ENCODE measurements at places on chromosomes 16 and 17.

DNA sequence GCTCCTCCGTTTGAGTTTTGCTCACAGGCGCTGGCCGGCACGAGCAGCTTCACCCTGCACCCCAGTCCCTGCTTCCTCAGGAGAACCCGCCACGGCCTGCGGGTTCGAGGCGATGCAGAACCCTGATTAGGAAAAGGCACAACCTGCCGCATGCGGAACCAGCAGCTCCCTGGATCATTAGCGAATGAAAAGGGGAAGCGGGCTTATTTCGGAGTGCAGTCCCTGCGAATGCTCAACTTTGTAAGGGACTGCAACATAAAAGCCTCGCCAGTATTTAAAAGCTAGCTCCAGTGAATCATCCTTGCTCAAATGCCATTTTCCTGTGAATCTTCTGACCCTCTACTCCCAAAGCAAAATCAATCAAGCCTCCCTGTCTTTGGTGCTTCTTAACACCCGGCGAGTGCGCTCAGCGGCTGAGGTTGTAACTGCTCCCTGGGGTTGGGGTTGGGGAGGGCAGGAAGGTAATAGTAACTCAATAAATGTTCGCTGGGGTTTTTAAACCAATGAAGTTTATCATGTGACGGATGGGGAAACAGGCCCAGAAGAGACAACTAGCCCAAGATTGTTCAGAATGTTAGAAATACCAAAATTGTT lies 678 bp upstream of the AKAP10 start:
- peak; percentile 53 for DNase-seq

GRCh38 chr17:47857551-47858455 lies 6.8 kb upstream of the SP6 start:
- no peak for DNase-seq

GRCh38 chr16:77555791-77556190 lies 121.0 kb upstream of the ADAMTS18 start:
- DNase-seq = no peak

GRCh38 chr16:25210758-25211157 lies 6.0 kb upstream of the AQP8 start:
- DNase-seq = no peak

- DNase-seq = peak; percentile 98
Measured at GRCh38 chr16:72008424-72009216, at the start of gene DHODH. TSS of gene DHODH (plus strand) at chr16:72008744. CDS start at chr16:72008765, 21 bp downstream.

DNA sequence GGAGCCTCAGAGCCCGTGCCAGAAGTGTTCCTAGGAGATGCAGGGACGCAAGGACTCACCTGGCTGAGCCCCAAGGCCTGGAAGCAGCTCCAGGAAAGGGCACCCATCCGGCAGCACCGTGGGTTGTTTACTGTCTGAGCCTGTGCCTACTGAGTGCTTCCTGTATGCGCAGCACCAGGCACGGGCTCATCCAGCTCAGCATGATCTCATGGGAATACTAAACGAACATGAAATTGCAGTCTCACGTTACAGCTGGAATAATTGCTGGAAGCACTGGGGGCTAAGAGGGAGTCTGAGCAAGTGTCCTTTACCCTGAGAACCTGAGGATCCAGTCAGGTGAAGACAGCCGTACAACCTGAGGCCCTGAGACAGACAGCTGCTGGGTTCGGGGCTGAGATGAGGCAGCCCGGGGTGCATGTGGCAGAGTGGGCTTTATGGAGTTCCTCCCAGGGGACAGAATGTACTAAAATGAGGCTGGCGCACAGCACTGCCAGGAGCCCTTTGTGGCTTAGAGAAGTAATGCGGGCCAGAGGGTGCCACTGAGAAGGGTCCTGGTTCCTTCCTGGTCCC lies 5.4 kb downstream of the CTRL start:
- DNase-seq = peak; percentile 79

GRCh38 chr16:85180827-85181738 lies 68.8 kb upstream of the CIBAR2 start:
- no peak for DNase-seq

DNA sequence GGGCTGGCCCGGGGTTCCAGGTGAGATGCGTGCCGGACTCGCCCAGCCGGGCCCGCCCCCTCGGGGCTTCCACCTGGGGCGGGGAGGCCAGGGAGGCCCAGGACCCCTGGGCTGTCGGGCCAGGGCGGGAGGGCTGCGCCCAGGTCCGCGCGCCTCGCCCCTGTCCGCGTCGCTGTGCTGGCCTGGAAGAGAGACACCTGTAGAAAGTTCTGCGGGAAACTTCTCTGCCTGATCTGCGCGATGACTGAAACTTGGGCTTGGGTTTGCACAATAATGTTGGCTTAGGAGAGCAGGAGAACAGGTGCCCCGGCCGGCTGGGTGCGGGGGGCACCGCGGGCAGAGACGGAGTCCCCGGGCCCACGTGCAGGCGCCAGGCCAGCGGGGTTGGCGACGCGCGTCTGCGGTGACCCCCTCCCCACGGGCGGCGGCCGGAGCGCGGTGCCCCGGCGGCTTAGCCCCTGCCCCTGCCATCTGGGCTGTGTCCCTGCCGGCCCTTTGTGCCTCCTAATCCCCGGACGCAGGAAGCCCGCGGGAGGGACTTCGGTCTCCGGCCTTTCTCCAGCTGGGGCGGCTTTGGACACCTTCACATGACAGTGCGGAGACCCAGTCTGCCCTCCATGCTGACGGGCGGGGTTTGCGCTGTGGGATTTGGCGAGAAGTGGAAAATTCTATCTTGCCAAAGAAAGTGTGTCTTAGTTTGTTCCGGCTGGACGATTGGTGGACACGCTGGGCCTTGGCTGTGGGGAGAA lies 483 bp downstream of the LLGL2 start:
- peak; percentile 88 for DNase-seq

GRCh38 chr16:72658888-72659717 lies 388.8 kb downstream of the ZFHX3 start:
- DNase-seq = no peak

GRCh38 chr16:28090646-28091377 lies 27.3 kb upstream of the GSG1L start:
- DNase-seq = no peak

- no peak for DNase-seq
Measured at GRCh38 chr16:89319631-89319885, 102.1 kb downstream of the ZNF778 start.

Data from pancreas (tissue), 10 donors.